ENCODE measurements at places on chromosomes 12 and 14.

DNA sequence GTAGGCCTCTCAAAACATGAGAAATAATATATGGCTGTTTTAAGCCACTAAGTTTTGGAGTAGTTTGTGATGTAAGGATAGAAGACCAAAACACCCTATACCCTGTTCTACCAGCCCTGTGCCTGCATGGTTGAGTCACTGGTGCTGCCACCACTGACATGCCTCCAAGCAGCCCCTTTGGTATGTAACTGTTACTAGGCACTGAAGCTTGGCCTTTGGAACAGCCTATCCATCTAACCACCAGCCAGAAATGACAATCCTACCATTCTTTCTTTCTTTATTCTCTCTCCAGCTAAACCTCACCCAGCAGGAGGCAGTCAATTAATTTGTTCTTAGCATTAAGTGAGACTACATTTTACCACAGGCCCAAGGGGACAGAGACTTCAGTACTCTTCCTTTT, 240.3 kb downstream of the MSRB3 start:
- no peak for DNase-seq

- DNase-seq: no peak
Observed at GRCh38 chr12:54504550-54504949, 7.0 kb downstream of the NCKAP1L start.

DNA sequence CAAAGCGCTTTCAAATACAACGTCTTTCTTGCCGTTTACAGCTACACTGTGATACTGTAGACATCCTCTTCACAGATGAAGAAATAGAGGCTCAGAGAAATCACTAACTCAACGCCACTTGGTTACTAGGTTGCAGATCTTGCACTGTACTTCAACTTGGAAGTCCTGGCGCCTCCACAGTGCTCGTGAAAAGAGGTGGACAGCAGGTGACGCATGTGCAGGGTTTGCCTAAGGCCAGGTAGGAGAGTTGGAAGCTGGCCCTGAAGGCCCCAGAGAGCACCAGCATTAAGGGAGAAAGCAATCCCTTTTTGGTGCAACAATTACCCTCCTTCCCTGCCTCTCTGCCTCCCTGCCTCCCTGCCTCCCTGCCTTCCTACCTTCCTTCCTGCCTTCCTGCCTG, 22.8 kb upstream of the TSPAN9 start:
- no peak for DNase-seq

- DNase-seq: no peak
Observed at GRCh38 chr14:53764846-53765245, 191.8 kb downstream of the BMP4 start.

DNA sequence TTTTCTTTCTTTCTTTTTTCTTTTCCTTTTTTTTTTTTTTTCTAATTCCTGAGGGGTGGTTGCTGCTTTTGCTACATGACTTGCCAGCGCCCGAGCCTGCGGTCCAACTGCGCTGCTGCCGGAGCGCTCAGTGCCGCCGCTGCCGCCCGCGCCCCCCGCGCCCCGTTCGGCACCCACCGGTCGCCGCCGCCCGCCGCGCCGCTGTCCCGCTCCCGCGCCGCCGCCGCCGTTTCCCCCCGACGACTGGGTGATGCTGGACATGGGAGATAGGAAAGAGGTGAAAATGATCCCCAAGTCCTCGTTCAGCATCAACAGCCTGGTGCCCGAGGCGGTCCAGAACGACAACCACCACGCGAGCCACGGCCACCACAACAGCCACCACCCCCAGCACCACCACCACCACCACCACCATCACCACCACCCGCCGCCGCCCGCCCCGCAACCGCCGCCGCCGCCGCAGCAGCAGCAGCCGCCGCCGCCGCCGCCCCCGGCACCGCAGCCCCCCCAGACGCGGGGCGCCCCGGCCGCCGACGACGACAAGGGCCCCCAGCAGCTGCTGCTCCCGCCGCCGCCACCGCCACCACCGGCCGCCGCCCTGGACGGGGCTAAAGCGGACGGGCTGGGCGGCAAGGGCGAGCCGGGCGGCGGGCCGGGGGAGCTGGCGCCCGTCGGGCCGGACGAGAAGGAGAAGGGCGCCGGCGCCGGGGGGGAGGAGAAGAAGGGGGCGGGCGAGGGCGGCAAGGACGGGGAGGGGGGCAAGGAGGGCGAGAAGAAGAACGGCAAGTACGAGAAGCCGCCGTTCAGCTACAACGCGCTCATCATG, 654 bp downstream of the FOXG1 start:
- DNase-seq: no peak

DNA sequence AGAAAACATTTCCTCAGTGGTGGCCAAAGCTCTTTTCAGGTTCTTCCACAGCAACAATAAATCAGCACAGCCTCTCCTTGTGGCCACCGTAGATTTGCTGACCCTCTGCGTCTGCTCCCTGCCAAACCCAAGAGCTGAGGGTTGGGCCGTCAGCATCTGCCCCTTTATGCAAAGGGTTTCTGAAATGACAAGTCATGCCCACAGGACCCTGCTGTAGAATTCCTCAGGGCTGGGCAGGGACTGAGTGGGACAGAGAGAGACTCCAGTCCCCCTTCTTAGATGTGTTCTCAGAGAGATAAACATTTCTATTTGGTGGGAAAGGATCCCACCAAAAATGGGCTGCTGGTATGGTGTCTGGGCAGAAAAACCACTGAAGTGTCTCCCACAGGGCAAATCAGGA, 233.0 kb upstream of the PLXNC1 start:
- DNase-seq: no peak

GRCh38 chr12:71594214-71594948, 69.3 kb downstream of the ZFC3H1 start:
- DNase-seq: no peak

- no peak for DNase-seq
Observed at GRCh38 chr12:121025442-121026226, 9.3 kb upstream of the C12orf43 start.

- DNase-seq: no peak
Observed at GRCh38 chr14:79852950-79853744, 358.2 kb downstream of the DIO2 start.

- DNase-seq: no peak
Observed at GRCh38 chr14:101359221-101360053, 201.9 kb upstream of the DIO3 start.

DNA sequence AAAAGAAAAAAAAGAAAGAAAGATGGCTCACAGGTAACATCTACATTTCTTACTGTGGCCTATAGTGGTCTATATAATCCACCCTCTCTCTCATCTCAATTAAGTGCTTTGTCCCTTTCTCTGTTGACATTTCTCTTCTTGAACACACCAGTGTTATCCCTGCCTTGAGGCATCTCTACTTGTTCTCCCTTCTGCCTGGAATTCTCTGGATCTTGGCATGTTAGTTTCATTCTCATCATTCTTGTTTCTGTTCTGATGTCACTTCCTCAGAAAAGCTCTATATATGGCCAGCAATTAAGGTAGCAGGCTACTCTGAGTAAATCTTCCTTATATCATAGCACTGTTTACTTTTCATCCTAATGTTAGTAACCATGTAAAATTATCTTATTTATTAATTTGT, 155.7 kb upstream of the PDZRN4 start:
- DNase-seq: no peak
